ENCODE measurements at places on chromosomes 6 and 20.

- DNase-seq: no peak
Observed at GRCh38 chr6:100202417-100203194, 208.6 kb upstream of the MCHR2 start.

- DNase-seq: no peak
Observed at GRCh38 chr20:16576219-16576618, 3.0 kb upstream of the KIF16B start.

DNA sequence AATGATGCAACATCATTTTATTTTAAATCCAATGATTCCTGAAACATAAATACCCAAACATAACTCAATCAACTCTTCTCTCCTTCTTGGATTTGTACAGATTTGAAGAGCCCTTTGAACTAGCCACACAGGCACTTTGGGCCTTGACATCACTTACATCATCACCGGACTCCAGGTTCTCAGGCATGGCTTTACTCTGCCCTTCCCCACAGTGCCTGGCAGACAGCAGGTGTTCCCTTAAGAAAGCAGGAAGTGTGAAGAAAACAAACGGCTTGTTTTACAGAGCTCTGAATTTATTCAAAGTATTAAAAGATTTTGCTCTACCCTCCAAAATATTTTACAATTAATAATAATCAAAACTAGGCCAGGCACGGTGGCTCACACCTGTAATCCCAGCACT, 54.8 kb upstream of the GCM1 start:
- DNase-seq: no peak

- DNase-seq: no peak
Observed at GRCh38 chr6:103504501-103505154, 1355.1 kb downstream of the HACE1 start.
